ENCODE measurements at places on chromosomes 12 and 14.

DNA sequence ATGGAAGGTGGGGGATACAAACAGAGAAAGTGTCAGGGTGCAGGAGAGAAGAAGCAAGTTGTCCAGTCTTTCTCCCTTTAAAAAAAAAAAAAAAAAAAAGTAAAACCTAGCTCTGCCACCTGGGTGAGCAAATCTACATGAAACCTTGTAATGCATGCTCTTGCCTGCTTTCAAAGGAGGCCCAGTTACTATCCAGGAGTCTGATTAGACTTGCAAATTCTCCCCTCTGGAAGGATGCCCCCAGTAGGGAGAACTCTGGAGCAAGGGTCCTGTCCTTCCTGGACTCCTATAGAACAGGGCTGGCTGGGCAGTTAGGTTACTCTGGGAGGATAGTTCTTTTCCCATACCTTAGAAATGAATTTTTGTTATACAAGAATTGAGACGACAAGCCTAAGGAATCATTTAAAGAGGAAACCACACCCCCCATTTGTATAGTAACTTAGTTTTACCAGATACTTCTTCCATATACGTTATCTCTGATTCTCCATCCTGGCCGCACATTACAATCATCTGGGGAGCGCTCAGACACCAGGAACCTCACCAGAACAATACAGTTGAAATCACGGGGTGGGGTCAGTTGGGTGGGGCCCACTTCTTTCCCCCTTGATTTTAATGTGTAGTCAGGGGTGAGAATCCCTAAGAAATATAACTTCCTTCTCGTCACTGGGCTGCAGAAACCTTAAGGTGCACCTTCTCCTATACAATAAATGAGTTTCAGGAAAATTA is 30.5 kb downstream of the RAB35 start:
- DNase-seq = no peak

GRCh38 chr14:61145034-61145902 is 135.9 kb downstream of the TMEM30B start:
- DNase-seq = no peak

- DNase-seq = no peak
These were observed 24.5 kb downstream of the HRK start for GRCh38 chr12:116856729-116857128.

- no peak for DNase-seq
These were observed 93.2 kb downstream of the BORCS5 start for GRCh38 chr12:12450043-12450471.

DNA sequence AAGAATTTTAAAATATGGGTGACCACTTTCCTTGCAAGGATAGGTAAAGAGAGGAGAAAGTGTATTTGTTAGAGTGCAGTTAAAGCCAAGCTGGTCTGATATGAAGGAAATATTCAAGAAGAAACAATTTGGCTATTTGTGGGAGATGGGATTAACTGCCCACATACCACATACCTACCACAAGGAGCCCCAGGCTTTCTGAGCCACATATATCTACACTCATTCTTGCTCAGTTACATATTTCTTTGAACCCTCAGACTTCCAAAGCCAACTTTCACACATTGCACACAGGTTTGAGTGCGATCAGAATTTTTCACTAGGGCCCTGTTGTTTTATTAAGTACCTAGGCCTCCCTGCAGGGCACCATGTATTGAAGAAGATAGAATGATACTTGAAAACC is 330.2 kb downstream of the ZFP36L1 start:
- DNase-seq = no peak

GRCh38 chr14:73764406-73765280 is 50.5 kb upstream of the PNMA1 start:
- no peak for DNase-seq

All from H54 (cell line).